ENCODE measurements at places on chromosomes 1 and 21. TPM values are rescaled to one million over a fixed set of nuclear protein-coding genes. Genes with fewer than 3 reads are reported as not detected.

Gene PTPN7
- not detected for total RNA-seq

Gene ARHGEF10L
- 11.2 TPM for total RNA-seq

Gene OR2M3
- not detected for total RNA-seq

Gene HCRTR1
- total RNA-seq, result not detected

Gene EPHA2
- total RNA-seq, result 459 TPM

Gene SMIM12
- total RNA-seq, result 47.2 TPM

Gene TEX50
- total RNA-seq, result not detected

Gene TMEM200B
- total RNA-seq, result 9.3 TPM

Gene SNX7
- 36.5 TPM for total RNA-seq

Gene OR10J1
- total RNA-seq, result not detected

Gene PIP5K1A
- 63.3 TPM for total RNA-seq

Gene NCSTN
- 48.2 TPM for total RNA-seq

Gene ADCY10
- total RNA-seq, result not detected

Gene SLC5A9
- not detected for total RNA-seq

Gene KRTAP10-6
- total RNA-seq, result not detected

Gene PLA2G2D
- not detected for total RNA-seq

Gene CDK11B
- total RNA-seq, result 38.6 TPM

Gene CNKSR1
- total RNA-seq, result 32.1 TPM

Gene CFHR4
- not detected for total RNA-seq

Gene SLAMF1
- not detected for total RNA-seq

Gene ESRRG
- 1.7 TPM for total RNA-seq

Data from PC-3 (cell line).